HS-5 (cell line): ENCODE measurements at places on chromosomes 1 and 21.

GRCh38 chr1:148362216-148362611, 120.9 kb downstream of the PPIAL4G start:
- DNase-seq, result no peak

DNA sequence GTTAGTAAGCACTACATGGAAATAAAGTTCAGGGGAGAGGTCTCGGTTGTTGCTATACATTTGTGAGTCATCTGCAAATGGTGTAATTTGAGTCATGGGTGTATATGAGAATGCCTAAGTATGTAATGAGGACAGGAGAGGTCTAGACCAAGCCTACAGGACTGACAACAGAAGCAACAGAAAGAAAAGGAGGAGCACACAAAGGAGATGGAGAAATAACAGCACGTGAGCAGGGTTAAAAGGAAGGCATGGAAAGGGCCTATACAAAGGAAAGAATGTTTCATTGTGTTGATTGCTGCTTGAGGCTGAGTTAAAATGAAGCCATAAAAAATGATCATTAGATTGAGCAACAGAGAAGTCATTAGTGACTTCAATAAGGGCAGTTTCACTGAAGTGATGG, 28.0 kb upstream of the PRKAA2 start:
- no peak for DNase-seq

DNA sequence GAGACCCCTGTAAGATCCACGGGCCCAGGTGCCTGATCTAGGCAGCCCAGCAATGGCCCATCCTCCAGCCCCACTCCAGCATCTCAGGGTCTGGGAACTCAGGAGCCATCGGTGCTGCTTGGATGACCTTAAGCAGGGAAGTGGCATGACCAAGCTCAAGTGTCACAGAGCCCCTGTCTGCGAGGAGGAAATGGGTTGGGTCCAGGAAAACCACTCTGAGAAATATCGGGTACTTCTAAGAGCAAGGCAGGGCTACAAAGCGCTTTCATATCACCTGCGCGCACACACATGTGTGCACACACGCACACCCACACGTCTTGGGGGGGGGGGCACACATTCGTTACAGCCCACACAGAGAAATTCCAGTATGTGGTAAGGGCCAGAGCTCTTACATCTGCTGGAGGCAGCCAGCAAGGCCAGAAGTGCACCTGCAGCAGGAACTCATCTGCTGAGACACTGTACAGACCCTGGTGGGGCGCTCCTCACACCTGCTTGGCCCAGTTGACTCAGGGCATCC, 32.6 kb upstream of the SPOCD1 start:
- no peak for DNase-seq

- no peak for DNase-seq
Observed at GRCh38 chr1:208019257-208019656, 108.3 kb upstream of the CD34 start.

DNA sequence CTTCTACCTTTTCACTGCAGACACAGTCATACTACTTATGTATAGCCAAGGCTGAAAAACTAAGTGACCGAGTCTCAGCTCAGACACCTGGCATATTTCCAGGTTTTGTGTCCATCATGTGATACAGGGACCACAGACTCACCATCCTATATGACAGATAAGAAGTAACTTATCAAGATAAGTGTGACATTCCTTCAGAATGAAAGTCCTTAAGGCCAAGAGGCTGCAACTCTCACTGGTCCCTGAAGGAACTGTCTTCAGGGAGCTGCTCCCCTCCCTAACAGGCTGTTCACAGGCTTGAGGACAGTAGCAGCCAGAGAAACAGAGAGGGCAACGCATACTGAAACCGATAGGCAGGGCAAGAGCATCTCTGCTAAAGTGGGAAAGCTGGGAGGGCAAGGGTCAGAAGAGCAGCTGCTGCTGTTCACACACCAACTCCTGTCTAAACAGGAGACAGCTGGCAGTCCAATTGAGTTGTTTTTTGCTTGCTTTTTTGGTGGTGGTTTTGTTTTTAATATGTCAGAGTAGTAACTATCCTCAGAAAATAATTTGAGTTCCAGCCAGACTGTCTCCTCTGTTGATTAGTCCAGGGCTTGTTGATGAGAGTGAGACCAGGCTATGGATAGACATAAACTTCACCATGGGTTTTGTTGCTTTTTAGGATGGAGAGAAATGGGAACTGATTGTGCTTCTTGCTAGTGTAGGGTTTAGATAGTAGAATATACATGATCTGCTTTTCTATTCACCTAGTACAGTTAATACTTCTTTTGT, 67.7 kb downstream of the MACF1 start:
- DNase-seq, result no peak

GRCh38 chr21:26850116-26850643, 5.0 kb upstream of the ADAMTS1 start:
- DNase-seq, result no peak

GRCh38 chr1:17023102-17023501, 11.4 kb upstream of the ATP13A2 start:
- DNase-seq, result no peak

DNA sequence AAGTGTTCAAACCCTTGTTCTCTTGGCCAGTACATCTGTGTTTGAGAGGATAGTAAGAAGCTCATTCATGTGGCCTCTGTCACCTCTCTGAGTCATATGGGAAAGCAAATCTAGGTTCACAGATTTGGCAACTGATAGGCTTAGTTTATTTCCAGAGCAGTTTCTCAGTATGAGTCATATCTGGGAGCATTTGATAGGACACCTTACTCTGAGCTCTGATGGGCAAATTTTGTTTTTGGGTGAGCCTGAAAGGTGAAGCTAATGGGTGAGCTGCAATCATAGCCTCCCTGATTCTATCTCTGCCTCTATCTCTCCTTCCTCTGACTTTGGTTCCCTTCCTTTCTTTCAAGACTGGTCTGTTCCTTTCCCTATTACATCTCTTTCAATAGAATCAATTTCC, 134.4 kb downstream of the S1PR1 start:
- peak; percentile 82 for DNase-seq

- DNase-seq, result no peak
Observed at GRCh38 chr1:12150456-12151200, 16.2 kb upstream of the TNFRSF1B start.

DNA sequence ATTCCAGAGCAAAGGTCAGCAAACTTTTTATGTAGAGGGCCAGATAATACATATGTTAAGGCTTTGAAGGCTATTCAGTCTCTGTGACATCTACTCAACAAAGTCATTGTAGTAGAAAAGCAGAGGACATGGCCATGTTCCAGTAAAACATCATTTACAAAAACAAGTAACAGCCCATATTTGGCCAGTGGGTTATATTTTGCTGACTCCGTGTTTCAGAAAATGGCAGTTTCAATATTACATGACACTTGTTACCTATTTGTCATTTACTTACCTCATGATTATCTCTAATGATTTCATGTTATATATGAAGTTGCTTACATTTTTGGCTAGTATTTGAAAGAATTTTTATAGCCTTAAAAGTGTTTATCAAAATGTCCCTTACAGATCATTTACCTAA, 117.4 kb upstream of the B3GALT2 start:
- no peak for DNase-seq

GRCh38 chr1:167221126-167221737, 546 bp downstream of the POU2F1 start:
- no peak for DNase-seq

- no peak for DNase-seq
Observed at GRCh38 chr21:31731056-31731856, 662 bp downstream of the SCAF4 start.

- DNase-seq, result peak; percentile 63
Observed at GRCh38 chr1:31715087-31715872, 11.5 kb upstream of the COL16A1 start.

DNA sequence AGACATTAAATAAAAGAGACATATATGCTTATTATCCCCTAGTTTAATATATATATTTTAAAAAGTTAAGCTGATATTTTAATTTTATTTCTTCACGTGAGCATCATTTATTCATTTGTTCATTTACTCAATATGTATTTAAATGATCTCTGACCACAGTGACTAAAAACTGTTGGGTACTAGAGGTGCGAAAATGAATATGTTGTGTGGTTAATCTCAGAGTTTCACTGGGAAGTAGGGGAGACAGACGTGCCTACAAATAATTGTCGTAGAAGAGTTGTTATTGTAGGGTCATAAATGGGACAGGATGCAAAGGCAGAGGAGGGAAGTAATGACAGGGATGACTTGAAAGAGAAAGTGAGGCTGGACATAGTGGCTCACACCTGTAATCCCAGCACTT, 213.0 kb upstream of the CACYBP start:
- DNase-seq, result no peak

- DNase-seq, result no peak
Observed at GRCh38 chr21:38206646-38207045, 50.1 kb upstream of the KCNJ15 start.

- DNase-seq, result no peak
Observed at GRCh38 chr1:208101661-208102431, 142.3 kb downstream of the PLXNA2 start.

DNA sequence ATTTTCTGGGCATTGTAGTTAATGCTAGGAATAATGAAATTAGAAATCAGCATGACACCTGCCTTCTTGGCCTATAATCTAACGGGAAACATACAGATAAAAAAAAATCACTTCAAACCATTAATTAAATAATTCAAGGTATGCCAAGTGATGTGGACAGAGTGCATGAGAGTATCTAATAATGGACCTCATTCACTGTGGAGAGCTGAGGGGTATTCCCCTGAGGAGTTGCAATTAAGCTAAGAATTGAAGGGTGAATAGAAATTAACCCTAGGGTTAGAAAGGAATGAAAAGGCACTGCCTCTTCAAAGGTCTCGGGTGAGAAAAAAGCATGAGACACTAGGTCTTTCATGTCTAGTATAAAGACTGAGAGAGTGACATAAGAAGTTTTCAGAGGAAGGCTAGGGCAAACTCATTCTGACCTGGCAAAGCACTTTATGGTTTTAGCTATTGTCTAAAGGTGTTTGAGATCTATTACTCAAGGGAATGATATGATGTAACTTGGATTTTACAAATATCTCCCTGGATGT, 466.1 kb downstream of the KCNT2 start:
- no peak for DNase-seq

GRCh38 chr21:38478782-38479181, 19.5 kb downstream of the ERG start:
- DNase-seq, result peak; percentile 53

DNA sequence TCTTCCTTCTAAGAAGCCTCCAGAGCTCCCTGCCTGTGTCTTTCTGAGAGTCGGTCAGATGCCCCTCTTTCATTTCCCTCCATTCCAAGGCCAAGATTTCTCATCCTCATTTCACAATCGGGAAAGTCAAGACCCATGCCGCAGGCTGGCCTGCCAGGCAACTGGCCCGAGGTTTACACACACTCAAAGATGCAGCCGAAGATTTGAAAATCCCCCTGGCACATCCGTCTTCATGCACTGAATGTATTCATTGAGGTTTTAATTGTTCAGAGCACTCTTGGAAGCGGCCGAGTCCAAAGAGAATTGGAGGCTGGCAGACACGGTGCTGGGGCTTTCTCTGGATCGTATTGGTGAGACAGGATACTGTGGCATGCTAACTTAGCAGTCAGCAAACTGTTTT, 29.1 kb upstream of the SRP9 start:
- DNase-seq, result no peak

DNA sequence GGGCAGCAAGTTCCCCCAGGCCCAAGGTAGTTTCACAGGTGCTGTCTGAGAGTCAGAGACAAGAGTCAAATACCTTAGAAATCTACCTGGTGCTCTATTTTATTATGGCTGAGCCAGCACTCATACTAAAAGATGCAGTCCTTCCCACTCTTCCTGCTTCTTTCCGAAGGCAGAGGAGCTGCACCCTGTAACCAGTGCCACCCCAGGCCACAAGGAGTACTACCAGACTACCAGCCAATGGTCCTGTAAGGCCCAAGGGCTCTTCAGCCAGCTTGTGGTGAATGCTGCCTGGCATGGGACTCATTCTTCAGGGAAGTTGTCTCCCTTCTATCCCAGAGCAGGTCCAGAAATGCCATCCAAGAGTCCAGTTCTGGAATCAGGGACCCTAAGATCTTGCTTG, 203.8 kb upstream of the DUSP10 start:
- no peak for DNase-seq

GRCh38 chr1:93708734-93709481, 27.3 kb upstream of the BCAR3 start:
- no peak for DNase-seq
